Amniotic epithelial cell (primary cell): ENCODE measurements at places on chromosomes 12 and 14.

GRCh38 chr14:38755036-38755435 lies 348.0 kb downstream of the SEC23A start:
- peak; percentile 19 for DNase-seq

DNA sequence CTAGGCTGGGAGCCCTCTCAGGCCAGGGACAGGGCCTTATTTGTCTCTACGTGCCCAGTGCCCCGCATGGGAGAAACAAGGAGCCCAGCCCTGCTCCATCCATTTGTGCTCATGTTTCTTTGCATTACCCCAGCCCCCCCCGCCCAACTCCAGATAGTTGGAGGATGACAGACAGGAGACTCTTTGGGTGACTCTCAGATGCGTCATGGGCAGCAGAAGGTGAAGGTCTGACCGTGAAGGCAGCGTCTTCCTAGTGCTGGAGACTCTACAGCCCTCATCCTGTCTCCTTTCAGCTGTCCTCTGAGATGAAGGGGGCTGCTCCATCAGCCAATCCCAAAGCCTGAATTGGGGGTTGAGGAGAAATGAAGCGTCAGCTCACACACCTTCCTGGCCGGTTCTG lies 283 bp upstream of the PSMB11 start:
- no peak for DNase-seq

DNA sequence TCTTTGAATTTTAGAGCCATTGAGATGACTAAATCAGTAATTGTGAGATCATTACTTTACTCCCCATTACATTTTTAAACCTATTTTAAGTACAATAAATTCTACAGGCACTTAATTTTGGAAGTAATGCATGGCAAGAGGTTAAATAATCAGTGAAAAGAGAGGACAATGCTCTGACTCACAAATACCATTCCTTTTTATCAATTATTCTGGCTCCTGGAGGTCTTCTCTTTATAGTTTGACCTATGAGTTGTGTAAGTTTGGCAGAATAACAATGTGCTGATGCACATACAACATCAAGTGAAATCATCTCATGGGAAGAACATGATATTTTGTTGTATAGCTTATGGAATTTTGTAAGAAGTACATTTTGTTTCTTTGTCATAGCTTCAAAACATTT lies 166.7 kb downstream of the TMTC3 start:
- peak; percentile 72 for DNase-seq

DNA sequence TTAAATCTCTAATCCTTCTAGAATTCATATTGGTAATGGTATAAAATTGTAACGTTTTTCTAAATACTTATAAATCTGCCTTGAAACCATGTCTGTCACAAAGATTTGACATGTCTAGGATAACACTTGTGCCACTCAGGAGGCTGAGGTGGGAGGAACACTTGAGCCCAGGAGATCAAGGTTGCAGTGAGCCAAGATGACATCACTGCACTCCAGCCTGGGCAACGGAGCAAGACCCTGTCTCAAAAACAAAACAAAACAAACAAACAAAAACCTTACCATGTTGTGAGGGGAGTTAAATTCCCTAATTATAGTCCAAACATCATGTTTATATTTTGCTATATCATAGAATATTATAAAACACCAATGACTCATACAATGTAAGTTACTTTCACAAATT lies 317.5 kb upstream of the SOX5 start:
- DNase-seq = no peak

DNA sequence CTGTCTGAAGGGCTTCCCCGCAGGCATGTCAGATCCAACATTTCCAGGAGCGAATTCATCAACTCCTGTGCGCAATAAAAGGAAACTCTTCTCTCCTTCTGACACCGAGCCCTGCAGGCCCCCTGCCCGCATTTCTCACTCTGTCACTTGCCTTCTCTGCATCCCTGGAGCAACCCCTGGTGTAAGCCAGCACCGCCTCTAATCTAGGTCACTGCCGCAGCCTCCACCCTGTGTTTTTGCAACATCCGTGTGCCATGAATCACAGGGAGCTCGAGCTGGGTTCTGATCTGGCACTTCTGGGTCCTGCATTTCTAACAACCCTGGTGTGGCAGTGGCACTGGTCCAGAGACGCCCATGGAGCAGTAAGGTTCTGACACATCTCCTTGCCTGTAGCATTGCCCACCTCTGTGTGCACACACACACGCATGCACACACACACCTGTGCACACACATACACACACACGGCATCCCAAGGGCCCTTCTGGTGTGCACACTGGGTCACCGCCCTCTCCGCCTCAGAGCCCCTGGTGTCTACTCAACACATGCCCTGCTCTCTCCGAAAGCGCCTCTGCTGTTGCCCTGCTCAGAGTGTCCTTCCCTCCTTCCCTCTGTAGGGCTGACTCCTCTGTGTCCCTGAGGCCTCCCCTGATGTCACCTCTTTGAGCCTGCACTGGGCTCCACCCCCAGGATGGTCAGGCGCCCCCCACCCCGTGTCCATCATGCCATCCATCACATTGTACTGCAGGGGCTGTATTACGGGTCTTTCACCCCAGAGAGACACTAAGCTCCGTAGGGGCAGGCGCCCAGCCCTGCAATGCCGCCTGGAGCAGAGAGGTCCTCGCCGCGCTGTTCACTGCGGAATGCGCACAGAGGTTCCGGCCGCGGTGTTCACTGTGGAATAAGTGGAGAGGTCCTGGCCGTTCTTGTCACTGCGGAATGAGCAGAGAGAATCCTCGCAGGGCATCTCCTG lies 111.4 kb upstream of the SFSWAP start:
- DNase-seq = no peak

GRCh38 chr14:68522510-68523325 lies 270.1 kb downstream of the ZFP36L1 start:
- no peak for DNase-seq

GRCh38 chr14:84401631-84402030 lies 1128.3 kb upstream of the FLRT2 start:
- no peak for DNase-seq

DNA sequence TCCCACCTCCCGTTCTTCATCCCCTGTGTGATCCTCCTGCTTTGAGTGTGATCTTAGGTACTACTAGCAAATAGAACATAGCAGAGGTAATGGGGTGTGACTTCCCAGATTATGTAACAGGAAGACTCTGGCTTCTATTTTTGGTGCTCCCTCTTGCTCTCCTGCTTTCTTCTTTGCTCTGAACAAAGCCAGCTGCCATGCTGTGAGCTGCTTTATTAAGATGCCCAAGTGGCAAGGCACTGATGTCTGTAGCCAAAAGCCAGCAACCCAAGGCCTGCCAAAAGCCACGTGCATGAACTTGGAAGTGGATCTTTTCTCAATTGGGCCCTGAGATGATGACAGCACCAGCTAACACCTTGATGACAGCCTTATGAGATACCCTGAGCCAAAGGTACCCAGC lies 5.8 kb upstream of the MFAP5 start:
- no peak for DNase-seq

- no peak for DNase-seq
Measured at GRCh38 chr12:116698554-116699075, 39.3 kb downstream of the SPRING1 start.

GRCh38 chr12:128073937-128074336 lies 193.0 kb upstream of the TMEM132C start:
- DNase-seq = no peak

- DNase-seq = no peak
Measured at GRCh38 chr12:6177642-6178358, 22.4 kb upstream of the CD9 start.

DNA sequence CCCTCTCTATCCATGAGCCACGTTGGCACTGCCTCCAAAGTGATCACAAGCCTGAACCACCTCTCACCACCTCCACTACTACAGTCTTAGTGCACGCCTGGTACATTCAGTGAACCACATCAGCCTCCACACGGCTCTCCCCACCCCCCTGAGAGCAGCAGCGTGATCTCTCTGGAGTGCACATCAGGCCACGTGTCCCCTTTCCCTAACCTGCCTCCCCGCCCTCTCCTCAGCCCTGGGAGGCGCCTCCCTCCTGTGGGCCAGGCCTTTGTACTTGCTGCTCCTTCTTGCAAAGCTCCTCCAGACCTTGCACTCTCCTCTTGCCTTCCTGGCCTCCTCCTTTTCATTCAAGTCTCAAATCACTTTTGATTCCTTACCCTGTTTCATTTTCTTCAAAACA lies 49.8 kb downstream of the SLC6A12 start:
- no peak for DNase-seq

DNA sequence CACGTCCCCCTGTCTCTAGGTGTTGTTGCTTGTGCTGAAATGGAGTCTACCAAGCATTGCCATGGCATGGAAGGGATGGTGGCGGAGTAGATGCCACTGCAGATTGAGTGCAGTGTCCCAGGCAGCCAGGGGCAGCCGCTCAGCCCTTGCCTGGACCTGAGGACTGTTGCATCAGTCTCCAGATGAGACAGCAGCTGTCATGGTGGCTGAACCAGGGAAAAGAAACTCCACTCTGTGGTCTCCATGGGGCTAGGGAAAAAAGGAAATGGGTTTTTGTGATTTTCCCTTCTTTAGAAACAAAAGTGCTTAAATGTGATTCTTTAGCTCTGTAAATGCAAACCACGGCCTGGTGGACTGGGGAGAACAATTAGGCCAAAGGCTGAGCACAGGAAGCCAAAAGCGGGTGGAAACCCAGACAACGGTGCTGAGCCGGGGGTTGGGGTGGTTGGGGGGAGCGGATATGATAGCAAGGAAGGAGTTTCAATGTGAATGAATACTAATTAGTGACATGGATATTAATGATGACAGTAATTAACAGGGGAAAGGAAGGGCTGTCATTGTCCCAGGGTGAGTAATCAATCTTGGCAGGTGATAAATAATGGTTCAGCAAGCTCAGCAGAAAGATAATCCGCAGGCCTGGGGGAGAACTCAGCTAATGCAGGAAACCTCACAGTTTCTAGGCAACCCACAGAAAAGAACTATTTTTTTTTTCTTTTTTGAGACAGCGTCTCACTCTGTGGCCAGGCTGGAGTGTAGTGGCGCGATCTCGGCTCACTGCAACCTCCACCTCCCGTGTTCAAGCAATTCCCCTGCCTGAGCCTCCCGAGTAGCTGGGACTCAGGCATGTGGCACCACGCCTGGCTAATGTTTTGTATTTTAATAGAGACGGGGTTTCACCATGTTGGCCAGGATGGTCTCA lies 442.6 kb downstream of the DPF3 start:
- DNase-seq = peak; percentile 48

- no peak for DNase-seq
Measured at GRCh38 chr12:92255741-92256140, 110.1 kb upstream of the BTG1 start.

DNA sequence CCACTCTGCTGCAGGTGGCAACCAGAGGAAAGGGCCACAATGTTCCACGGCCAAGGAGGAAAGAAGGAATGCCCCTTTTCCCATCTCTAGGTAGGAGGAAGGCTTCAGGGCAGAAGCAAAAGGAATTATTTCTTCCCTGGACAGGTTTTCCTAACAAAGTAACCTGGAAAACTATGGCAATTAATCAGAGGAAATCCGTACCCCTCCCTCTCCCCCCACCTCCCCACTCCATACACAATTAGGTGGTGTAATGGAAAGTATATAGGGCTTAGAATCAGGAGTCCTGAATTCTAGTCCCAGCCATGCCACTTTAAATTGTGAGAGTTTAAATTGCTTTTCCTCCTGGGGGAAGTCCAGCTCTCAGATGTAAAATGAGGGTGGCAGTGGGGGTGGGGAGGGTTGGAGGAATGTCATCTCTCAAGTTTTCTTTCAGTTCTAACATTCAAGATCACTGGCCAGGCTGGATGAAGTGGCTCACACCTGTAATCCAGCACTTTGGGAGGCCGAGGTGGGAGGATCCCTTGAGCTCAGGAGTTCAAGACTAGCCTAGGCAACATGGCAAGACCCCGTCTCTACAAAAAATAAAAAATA lies 1.7 kb downstream of the DHH start:
- DNase-seq = no peak

DNA sequence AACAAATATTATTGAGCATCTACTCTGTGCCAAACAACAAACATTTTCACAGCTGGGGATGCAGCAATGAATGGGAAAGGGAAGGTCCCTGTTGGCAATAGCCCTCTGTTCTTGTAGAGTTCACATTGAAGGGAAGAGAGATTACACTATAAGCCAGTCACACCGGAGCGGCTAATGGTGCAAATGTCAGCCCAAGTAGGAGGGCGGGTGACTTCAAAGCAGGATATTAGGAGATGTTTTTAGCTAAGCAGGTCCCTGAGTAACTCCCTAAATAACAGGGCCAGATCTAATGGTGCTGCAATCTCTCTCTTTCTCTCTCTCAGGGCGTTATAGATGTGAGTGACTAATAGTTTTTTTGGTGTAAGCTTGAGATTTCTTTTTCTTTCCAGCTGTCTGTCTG lies 30.7 kb downstream of the FLVCR2 start:
- no peak for DNase-seq

- DNase-seq = peak; percentile 47
Measured at GRCh38 chr12:2958432-2959191, 585 bp upstream of the TEAD4 start.

- DNase-seq = no peak
Measured at GRCh38 chr12:6708960-6709394, 8.4 kb upstream of the PIANP start.

- no peak for DNase-seq
Measured at GRCh38 chr12:95962222-95962621, 19.1 kb downstream of the AMDHD1 start.

- no peak for DNase-seq
Measured at GRCh38 chr14:34218881-34219280, 243.2 kb downstream of the SPTSSA start.

- no peak for DNase-seq
Measured at GRCh38 chr12:31759632-31760459, 31.0 kb upstream of the AMN1 start.

DNA sequence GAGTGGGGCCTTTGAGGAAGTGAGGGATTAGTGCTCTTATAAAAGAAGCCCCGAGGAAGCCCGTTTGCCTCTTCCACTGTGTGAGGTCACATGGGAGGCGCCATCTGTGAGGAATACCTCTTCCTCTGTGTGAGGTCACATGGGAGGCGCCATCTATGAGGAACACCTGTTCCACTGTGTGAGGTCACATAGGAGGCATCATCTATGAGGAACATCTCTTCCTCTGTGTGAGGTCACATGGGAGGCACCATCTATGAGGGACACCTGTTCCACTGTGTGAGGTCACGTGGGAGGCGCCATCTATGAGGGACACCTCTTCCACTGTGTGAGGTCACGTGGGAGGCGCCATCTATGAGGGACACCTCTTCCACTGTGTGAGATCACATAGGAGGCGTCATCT lies 69.7 kb downstream of the SLC24A4 start:
- no peak for DNase-seq

DNA sequence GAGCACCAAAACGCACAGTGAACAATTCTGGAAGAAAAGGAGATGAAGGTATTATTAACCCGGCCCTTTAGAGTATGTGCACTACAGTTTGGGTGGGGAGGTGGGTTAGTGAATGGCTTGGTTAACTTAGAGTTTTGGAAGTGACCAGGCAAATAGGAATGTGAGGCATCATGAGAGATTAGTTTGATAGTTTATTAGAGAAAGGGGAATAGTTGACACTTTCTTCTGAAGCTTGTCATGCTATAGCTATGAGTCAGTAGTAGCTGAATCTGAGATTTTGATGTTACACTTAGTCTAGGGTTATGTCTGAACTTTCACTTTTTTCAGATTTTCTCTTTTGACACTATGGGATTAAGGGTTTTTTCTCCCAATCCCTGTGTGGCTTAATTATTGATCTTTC lies 567.2 kb downstream of the SNAPC1 start:
- peak; percentile 60 for DNase-seq

- DNase-seq = peak; percentile 72
Measured at GRCh38 chr12:51814311-51815088, 34.0 kb downstream of the FIGNL2 start.

- peak; percentile 97 for DNase-seq
Measured at GRCh38 chr12:89040146-89040964, 311.9 kb downstream of the DUSP6 start.
